ENCODE measurements at places on chromosomes 7 and 10.

DNA sequence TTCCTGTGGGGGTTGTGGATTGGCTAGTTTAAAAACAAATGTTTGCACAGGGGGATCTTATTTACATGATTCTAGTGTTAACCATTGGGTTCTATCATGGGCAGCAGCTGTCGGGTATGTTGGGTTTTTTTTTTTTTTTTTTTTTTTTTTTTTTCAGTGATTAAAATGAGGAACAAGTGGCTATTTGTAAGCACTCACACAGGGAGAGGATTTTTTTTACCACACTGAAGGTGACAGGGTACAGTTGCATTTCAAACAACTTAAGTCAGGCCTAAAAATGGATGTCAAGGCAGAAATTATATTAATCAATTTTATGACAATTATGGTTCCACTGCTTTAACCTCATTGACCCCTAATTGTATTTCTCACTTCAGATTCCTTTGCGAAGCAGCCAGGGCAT lies 92.8 kb downstream of the CD36 start:
- no peaks in the 10 kb centered on the region for H3K4me1 ChIP-seq
- no peak overlapping the region for H3K4me3 ChIP-seq
- no peak for DNase-seq
- H3K36me3 ChIP-seq, result no peaks in the 10 kb centered on the region
- no peak overlapping the region for H3K27ac ChIP-seq

GRCh38 chr7:31487476-31487875 lies 26.4 kb upstream of the ITPRID1 start:
- no peaks in the 10 kb centered on the region for H3K4me1 ChIP-seq
- H3K4me3 ChIP-seq, result no peak overlapping the region
- no peaks in the 10 kb centered on the region for H3K27me3 ChIP-seq
- H3K27ac ChIP-seq, result no peak overlapping the region
- no peaks in the 10 kb centered on the region for H3K36me3 ChIP-seq
- DNase-seq, result no peak

GRCh38 chr10:16436367-16436757 lies 448 bp upstream of the PTER start:
- H3K4me3 ChIP-seq, result 0 out of 2 replicates have a peak overlapping the region, but pooled peaks have one; percentile 15
- H3K27me3 ChIP-seq, result no peaks in the 10 kb centered on the region
- no peak overlapping the region for H3K27ac ChIP-seq
- peaks cover 20% of the 10 kb centered on the region for H3K4me1 ChIP-seq
- H3K36me3 ChIP-seq, result no peaks in the 10 kb centered on the region
- no peak for DNase-seq

DNA sequence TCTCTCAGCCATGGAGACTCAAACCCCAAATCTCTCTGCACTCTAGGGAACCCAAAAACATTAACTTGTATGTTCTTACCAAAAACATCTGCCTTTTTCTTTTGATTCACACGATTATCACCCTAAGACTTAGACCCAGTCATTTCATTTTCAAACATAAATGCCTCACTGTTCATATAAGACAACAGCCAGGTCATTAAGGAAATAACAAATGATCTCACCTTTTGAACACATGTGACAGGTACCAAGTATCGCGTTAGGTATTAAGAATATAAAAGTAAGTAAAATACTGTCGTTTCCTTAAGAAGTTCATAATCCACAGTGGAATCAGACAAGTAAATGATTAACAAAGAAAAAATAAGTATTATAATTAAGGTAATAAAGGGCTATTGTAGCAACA lies 8.8 kb downstream of the TM9SF3 start:
- H3K4me1 ChIP-seq, result peaks cover 46% of the 10 kb centered on the region
- H3K4me3 ChIP-seq, result no peak overlapping the region
- peaks cover 18% of the 10 kb centered on the region for H3K36me3 ChIP-seq
- no peak for DNase-seq

DNA sequence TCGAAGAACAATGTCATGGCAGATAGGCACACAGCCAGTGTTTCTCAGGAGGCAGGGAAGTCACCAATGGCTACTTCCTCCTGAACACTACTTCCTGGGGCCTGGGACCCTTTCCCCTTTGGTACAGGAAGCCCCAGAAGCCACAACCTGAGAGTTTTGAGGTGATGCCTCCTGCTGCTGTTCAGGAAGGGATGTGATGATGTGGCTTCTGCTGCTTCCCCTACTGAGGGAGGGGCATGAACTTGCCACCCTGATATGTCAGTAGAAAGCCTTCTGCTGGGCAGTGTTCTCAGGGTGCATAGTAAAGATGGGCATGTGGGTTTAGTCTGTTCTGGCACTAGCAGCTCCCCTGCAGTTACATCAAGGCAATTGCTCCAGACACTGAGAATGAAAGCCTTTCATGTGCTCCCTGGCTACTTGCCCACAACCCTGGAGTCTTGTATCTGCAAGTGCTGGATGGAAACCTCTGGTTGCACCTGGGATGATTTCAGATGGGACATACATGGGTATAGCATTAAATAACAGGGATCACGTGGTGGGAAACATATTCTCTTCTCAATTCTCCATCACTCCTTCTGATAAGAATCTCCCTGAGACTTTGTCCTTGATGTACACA lies 69.3 kb downstream of the ADRA2A start:
- H3K27ac ChIP-seq, result no peak overlapping the region
- no peak for DNase-seq
- peaks cover 1% of the 10 kb centered on the region for H3K27me3 ChIP-seq
- H3K4me1 ChIP-seq, result no peaks in the 10 kb centered on the region

DNA sequence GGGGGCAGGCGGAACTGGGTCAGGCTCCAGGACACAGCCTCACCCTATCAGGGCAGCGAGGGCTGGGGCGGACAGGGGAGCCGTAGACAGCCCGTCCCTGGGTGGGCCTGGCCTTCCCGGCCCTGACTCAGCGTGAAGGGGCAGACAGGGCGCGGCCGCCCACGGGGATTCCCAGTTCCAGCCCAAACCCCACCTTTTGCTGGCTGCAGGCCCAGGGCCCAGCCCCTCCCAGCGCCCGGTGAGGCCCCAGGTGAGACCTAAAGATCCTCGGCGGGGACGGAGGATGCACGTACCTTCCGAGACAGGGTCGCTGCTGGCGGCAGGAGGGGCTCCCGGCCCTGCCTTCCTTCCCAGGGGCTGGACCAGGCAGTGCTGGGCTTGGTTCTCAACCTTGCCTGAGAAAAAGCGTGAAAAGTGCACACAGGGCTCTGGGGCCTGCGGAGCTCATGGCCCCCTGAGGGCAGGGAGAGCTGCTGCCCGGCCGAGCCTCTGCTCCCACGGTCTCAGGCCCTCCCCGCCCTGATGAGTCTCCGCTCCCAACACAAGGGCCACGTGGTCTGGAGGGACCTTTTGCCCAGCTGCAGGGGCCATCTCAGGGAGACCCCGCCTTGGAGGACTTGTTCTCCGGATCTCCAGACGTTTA lies 43.9 kb upstream of the DNAJB6 start:
- H3K36me3 ChIP-seq, result no peaks in the 10 kb centered on the region
- peaks cover 60% of the 10 kb centered on the region for H3K4me1 ChIP-seq
- H3K27ac ChIP-seq, result no peak overlapping the region
- H3K27me3 ChIP-seq, result no peaks in the 10 kb centered on the region
- H3K4me3 ChIP-seq, result peak overlapping the region; percentile 76

- no peaks in the 10 kb centered on the region for H3K4me1 ChIP-seq
- no peak overlapping the region for H3K4me3 ChIP-seq
- H3K27ac ChIP-seq, result no peak overlapping the region
Measured at GRCh38 chr10:43042503-43043341, 34.1 kb upstream of the RET start.

DNA sequence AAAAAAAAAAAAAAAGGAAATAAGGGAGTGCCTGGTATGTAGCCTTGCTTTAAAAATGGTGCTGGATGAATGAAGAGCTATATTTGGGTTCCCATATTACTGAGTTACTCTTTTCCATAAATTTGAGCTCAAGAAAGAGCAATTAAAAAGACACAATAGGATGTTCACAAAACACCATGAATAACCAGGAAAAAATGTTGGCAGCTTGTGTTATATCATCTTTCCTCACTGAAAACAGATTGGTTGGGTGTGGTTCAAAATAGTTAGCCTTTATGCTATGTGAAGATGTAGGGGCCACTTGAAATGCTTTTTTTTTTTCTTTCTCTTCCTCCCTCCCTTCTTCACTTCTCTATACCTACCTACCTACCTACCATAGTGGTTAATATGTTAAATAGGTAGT lies 256.9 kb downstream of the STK31 start:
- H3K4me3 ChIP-seq, result no peak overlapping the region
- no peaks in the 10 kb centered on the region for H3K27me3 ChIP-seq
- H3K27ac ChIP-seq, result no peak overlapping the region
- no peaks in the 10 kb centered on the region for H3K36me3 ChIP-seq

DNA sequence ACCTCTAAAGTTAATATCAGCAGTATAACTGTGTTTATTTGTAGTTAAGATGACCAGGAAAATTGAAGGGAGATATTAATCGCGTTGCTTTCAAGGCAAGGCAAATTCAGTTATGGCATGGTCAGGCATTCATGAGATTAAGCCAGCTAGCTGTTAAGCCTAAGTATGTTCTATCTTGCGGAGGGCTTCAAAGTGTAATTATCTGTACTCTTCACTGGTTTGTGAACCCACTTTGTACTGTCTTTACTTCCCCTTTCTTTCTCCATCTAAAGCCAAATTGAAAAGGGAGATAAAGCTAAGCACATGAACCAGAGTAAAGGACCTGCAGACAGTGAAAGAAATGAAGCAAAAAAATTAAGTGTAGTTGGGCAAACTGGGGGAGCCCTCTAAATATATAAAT lies 483.1 kb upstream of the NRP1 start:
- no peak overlapping the region for H3K27ac ChIP-seq
- no peaks in the 10 kb centered on the region for H3K4me1 ChIP-seq
- H3K36me3 ChIP-seq, result no peaks in the 10 kb centered on the region

DNA sequence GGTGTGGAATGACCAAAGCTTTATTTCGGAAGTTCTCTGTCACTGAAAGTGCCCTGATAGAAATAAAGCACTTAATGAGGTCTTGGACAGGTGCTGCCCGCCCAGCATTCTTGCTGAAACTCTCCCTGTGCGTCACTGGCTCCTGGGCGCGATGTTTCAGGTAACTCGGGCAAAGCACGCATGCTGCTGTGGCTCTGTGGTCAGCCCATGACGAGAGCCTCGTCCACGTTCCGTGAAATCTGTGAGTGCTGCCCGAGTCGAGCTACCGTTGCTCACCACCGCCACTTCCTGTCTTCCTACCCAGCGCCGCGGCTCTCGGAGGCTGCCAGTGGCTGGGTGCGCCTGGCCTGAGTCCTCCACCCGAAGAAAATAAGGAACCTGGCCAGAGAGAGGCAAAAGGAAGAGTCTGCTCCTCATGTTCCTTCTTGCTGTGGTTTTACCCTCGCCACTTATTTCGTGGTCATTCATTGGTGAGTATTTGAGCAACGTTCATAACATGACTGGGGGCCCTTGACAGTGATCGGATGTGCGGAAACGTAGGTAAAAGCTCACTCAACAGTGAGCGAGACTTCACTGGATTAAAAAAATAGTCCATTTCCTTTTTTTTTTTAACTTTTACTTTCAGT lies 95.5 kb downstream of the MAP3K8 start:
- no peak for DNase-seq
- H3K4me3 ChIP-seq, result no peak overlapping the region

DNA sequence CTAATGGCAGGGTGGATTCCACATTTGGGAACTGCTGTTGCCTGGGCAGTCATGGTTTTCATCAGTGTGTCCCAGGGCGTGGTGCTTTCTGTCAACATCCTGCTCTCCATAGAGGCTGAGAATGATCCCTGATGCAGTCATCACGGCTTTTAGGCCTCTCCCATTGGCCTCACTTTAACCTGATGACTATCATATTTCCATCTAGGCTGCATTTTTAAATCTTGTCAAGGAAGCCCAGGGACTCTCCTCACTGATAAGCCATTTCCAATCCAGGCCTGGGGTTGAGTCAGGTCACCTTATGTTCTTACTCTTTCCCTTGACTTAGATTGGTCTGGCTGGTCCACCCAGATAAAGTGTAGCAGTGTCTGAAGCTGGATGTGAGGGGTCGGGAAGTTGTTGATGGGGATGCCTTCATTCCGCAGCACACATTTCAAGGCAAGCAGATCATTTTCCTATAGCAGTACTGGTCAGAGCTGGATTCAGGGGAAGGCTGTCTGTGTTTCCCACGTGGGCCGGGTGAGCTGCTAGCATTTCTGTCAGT lies 177.0 kb downstream of the AUTS2 start:
- no peaks in the 10 kb centered on the region for H3K27me3 ChIP-seq
- no peak overlapping the region for H3K27ac ChIP-seq
- H3K36me3 ChIP-seq, result no peaks in the 10 kb centered on the region
- no peaks in the 10 kb centered on the region for H3K4me1 ChIP-seq

GRCh38 chr10:123729523-123729922 lies 63.4 kb downstream of the GPR26 start:
- DNase-seq, result no peak
- peaks cover 3% of the 10 kb centered on the region for H3K27me3 ChIP-seq
- no peaks in the 10 kb centered on the region for H3K36me3 ChIP-seq
- H3K4me3 ChIP-seq, result no peak overlapping the region
- no peak overlapping the region for H3K27ac ChIP-seq

DNA sequence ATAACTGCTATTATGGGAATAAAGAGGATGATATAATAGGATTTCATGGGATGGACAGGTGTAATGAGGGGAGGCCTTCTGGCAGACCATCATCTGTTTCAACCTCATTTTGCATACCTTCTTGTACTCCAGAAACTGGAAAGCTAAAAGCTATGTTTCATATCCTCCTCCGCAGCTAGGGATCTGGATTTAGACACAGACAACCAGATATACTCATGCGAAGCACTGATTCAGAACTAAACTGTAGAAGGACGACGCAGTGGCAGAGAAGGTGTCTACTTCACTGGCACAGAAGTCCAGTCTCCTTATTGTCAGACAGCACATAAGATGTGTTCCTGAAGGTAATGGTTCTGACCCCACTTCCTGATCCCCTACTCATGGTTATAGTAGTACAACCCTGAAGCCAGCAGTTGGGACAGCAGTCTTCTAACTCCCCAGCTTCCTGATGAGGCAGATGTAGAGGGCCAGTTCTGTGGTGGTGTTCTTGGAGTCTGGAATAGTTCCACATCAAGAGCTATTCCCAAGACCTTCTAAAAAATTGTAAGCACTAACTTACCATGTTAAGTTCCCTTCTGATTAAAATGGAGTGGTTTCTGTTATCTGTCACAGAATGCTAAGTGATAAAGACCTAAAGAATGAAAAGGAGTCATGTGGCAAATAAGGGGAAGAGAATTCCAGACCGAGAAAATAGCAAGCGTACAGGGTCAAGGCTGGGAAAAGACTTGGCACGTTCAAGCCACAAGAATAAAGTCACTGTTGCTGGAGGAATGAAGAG lies 550.3 kb downstream of the GRM8 start:
- no peak for DNase-seq
- H3K27me3 ChIP-seq, result no peaks in the 10 kb centered on the region
- no peaks in the 10 kb centered on the region for H3K4me1 ChIP-seq
- no peak overlapping the region for H3K4me3 ChIP-seq

DNA sequence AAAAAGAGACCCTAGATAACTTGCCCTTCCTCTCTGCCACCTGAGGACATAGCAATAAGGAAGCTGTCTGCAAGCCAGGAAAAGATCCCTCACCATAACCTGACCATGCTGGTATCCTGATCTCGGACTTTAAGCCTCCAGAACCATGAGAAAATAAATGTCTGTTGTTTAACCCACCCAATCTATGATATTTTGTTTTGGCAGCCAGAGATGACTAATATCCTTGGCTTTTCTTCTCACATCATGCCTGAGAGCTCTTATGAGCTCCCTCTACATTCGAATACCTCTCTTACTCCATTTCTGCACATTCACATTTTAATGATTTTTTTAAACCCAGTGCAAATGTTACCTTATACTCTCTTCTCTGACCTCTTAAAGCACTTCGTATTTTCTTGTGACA lies 214.0 kb upstream of the CHRM2 start:
- no peak overlapping the region for H3K4me3 ChIP-seq
- no peak for DNase-seq
- no peak overlapping the region for H3K27ac ChIP-seq
- no peaks in the 10 kb centered on the region for H3K27me3 ChIP-seq

GRCh38 chr7:55533050-55533728 lies 39.1 kb downstream of the VOPP1 start:
- peaks cover 50% of the 10 kb centered on the region for H3K4me1 ChIP-seq
- H3K4me3 ChIP-seq, result no peak overlapping the region
- H3K27ac ChIP-seq, result no peak overlapping the region
- no peaks in the 10 kb centered on the region for H3K27me3 ChIP-seq
